Activated naive CD8-positive, alpha-beta T cell treated with anti-CD3 and anti-CD28 coated beads, Interleukin-2, amount 50 U/mL, for 16 hours (primary cell): ENCODE measurements at places on chromosomes 2 and 18.

- no peak for DNase-seq
These were observed 4.0 kb downstream of the YES1 start for GRCh38 chr18:808086-808485.

DNA sequence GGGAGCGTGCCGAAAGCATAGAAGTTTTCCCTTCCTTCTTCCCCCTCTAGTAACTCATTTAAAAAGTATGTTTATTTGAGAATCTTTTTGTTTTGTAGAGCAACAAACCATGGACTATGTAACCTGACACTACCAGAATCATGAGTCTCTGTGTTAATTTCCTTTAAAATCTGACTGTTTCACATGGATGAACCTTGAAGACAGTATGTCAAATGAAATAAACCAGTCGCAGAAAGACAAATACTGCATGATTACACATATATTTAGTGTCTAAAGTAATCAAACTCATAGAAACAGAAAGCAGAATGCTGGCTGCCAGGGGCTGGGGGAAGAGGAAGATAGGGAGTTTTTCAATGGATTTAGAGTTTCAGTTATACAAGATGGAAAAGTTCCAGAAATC is 32.3 kb downstream of the PTPN2 start:
- DNase-seq = no peak

GRCh38 chr2:38509947-38510326 is 92.8 kb downstream of the HNRNPLL start:
- no peak for DNase-seq

GRCh38 chr2:222944552-222944951 is 83.7 kb downstream of the ACSL3 start:
- DNase-seq = no peak

DNA sequence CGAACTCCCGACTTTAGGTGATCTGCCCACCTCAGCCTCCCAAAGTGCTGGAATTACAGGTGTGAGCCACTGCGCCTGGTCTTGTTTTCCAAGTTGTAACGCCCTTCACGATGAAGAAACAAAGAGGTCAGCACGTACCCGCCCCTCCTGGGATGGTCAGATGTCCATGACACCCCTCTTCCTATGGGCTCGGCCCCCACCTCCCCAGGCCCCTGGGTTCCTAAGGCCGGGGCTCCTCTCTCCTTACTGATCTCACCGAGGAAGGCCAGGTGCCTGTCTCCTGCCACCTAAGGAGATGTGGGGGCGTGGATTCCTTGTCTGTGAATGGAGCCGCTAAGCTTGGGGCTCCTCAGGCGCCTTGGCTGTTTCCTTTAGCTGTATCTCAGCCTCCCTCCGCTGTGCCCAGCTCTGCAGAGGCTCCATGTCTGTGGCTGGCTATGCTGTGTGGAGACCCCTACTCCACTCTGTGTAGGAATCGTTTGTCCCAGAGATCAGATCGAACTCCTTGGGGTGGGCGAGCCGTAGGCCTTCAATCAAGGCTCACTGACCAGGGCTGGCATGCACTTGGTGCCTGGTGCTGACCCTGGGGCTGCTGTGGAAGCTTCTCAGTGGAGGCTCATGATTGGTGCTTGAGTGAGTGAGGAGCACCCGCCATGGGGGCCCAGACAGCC is 8.8 kb downstream of the COLEC11 start:
- DNase-seq = no peak

DNA sequence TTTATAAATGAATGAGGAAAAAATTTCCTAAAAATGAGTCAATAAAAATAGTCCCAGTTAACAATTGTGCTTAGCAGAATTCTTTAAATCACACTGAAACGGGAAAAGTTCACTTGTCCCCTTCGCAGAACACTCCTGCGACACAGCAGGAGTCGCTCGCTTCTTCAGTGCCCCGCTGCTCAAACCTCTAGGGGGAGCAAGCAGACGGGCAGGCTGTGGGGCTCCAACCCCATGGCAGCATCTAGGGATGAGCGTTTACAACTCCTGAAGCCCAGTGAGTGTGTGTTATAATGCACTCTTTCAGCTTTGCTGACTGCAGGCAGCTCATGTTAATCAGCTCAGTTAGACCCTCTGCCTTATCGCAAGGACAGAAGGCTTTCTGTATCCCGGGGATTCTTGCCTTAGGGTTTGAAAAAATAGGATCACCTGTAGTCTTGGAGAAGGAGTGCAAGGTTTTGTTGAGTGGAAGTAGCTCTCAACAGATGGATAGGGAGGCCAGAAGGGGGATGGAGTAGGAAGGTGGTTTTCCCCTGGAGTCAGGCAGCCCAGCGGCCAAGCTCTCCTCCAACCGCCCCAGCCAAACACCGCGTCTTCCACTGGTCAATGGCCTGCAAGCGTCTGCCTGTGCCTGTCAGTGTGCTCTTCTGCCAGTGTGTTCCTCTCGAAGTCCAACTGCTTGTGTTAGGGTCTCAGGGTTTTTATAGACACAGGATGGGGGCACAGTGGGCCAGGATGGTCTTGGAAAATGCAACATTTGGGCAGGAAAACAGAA is 1977.7 kb upstream of the LRRTM1 start:
- DNase-seq = no peak

- no peak for DNase-seq
These were observed 437.8 kb downstream of the ZNF521 start for GRCh38 chr18:24914171-24914525.

- DNase-seq = no peak
These were observed 377.2 kb downstream of the SOX11 start for GRCh38 chr2:6069381-6069780.

GRCh38 chr2:6771634-6772611 is 93.8 kb downstream of the CMPK2 start:
- DNase-seq = no peak

DNA sequence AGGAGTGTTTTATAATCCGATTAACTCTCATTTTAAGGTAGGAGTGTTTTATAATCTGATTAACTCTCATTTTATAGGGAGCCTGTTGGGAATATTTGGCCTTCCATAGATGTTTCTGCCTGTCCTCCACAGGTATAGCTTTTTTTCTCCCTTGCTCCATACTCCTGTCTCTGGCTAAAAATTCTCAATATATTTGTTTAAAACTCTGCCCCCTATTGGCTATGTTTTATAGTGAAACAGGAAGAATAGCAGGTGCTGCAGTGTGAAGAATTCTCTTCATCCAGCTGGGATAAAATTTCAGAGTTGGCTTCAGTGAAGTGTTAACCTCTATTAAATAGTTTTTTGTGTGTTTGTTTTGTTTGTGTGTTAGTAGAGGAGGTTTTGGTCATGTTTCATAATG is 1046.0 kb upstream of the TMEFF2 start:
- no peak for DNase-seq

GRCh38 chr2:28178946-28179345 is 213.7 kb upstream of the FOSL2 start:
- no peak for DNase-seq

- DNase-seq = no peak
These were observed 44.8 kb downstream of the PAX8 start for GRCh38 chr2:113233593-113234550.

DNA sequence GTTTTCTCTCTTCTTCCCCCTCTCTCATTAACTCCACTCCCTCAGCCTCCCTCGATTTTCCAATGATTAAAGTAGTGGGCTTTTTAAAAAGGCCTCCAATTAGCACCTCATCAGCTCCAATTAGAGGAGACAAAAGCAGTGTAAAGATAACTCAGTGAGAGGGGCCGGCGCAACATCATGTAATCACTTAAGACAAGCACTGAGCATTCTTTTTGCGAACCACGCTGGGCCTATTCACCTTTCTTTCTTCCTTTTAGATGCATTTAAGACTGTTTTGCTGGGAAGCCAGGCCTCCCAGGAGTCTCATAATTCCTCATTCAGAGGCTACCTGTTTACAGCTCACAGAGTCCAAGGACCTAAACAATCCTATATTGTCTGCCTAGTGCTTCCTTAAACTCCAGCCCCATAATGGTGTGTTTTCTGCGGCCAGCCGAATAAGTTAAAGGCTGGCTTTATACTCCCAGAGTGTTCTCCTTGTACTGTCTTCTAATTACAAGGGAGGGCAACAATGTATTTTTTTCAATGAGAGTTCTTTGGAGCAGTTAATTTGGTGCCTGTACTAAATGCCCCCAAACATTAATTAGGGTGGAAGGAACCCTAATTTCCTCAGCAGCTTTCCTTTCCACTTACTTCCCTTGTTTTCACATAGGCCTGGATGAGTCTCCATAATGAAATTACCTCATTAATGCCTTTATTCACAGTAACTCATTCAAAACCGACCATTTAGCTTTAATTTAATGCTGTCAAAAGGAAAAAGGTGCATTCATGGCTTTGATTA is 28.0 kb upstream of the LMAN1 start:
- DNase-seq = no peak

GRCh38 chr2:241018051-241018891 is 19.9 kb downstream of the SNED1 start:
- no peak for DNase-seq

GRCh38 chr2:148273158-148273691 is 252.3 kb downstream of the MBD5 start:
- no peak for DNase-seq

- DNase-seq = no peak
These were observed 39.1 kb upstream of the ODC1 start for GRCh38 chr2:10487081-10487740.

DNA sequence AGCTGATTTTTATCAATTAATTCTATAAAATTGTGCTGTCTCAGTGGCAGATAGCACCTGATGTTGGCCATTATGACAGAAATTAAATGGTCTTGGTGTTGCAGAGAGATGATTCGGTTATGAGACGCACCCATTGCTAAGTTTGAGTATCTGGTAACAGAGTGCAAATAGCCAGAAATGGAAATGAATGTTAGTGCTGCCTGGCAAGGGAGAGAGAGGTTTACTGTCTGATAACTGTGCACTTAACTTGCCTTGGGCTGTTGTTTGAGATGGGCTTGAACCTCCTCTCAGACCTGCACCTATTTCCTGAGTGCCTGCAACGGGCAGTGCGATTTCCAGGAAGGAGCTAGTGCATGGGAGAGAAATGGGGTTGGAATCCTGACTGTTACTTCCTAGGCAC is 11.7 kb downstream of the DPYSL5 start:
- DNase-seq = no peak

DNA sequence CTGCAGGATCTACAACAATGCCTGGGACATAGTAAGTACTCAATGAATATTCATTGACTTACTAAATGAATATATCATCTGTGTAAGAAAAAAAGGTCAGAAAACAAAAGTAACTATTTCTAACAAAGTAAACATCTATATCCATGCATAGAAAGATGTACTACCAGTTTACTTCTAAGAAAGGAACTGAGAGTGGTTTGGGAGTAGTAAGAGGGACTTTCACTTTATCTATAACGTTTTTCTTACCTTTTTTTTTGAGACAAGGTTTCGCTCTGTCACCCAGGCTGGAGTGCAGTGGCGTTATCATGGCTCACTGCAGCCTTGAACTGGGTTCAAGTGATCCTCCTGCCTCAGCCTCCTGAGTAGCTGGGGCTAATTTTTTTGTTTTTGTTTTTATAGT is 25.7 kb downstream of the DHX57 start:
- no peak for DNase-seq

DNA sequence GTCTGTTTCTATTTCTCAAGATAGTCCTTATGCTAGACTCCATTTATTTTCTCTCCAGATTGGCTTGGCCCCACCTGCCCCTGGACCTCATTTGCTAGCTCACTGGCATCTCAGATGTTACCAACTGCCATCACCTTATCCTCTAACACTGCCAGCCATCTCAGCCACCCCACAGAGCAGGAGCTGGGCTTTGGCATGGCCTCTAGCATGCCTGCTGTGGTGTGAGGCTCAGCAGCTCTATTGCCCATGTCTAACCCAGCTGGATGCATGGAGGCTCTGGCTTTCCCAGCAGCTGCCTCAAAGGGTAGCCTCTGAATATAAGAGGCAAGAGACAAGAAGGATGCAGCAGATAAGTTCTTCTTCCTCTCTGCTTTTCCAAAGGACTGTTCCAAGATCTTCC is 373.4 kb downstream of the TNS1 start:
- DNase-seq = no peak

GRCh38 chr2:48844417-48845155 is 89.1 kb upstream of the LHCGR start:
- DNase-seq = no peak

DNA sequence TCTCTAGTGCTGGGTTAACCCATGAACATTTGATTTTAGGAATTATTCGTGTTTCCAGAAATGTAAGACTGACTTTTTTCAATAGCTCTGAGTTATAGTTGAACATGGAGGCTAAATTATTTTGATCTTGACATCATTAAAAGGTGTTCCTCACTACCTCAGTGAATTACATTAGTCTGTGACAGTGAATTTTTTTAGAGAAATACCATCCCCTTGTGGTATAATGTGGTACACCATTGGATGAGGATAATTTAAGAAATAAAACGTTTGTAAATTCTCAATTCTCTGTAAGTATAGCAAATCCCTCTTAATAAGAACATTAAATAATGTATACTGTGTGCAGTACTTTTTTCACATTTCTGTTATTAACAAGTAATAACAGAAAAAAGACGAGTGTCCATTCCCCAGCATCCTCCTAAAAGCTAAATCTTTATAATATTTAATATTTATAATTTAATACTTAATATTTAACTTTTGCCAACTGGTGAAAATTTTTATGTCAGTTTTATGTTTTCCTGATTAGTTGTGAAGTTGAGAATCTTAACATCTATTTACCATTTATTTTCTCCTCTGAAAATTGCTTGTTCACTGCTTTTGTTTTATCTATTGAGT is 70.3 kb upstream of the CWC22 start:
- DNase-seq = no peak

GRCh38 chr2:53265544-53266299 is 501.9 kb upstream of the CHAC2 start:
- no peak for DNase-seq

DNA sequence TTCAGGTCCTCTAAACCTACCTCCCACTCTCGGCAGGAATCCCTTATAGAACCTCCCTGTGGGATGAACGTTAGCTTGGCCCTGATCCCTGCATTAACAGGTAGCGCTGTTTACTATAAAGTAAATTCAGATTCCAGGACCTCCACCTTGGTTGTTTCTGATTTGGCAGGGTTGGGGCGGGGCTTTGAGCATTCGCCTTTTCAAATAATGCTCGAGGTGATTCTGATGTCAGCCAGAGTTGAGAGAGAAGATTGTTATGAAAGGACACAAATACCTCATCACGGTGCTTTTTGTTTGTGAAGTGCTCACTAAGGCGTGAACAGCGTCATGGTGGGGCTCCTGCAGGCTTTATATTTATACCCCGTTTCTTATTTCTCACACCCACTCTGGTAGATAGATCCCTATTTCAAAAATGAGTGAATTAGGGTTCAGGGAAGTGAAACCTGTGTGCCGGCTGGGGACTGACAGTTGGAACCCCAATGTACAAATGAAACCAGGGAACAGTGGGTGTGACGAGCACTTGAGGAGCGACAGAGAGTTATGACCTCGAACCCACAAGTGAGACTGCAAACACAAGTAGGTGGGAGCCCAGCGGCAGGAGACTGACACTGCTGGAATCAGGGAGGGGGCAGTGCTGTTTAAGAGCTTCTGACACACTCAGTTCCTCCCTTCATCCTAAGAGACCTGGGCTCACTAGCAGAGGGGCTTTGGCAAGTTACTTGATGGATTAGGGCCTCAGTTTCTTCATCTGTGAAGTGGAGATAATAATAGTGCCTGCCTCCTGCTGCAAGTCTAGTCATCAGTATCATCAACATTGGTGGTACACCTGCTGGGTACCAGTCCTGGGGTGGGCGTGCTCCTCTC is 14.2 kb upstream of the CXCR4 start:
- peak; percentile 35 for DNase-seq
